ENCODE measurements at places on chromosomes 7 and 10. TPM values are rescaled to one million over a fixed set of nuclear protein-coding genes. Genes with fewer than 3 reads are reported as not detected.
A peak's percentile ranks its signal among the peaks of the same experiment; 100 is the strongest.

The CDK5 gene
- total RNA-seq, result 12.5 TPM

The C7orf33 gene
- total RNA-seq, result not detected

The ZNF735 gene
- not detected for total RNA-seq

The CFAP70 gene
- 0.71 TPM for total RNA-seq

The CALHM3 gene
- total RNA-seq, result not detected

The ACTR3C gene
- total RNA-seq, result 4.7 TPM

The SSMEM1 gene
- not detected for total RNA-seq

The PNLIPRP3 gene
- not detected for total RNA-seq

The GSTO1 gene
- total RNA-seq, result 261 TPM

The GNG11 gene
- total RNA-seq, result not detected

The KEL gene
- total RNA-seq, result 0.44 TPM

DNA sequence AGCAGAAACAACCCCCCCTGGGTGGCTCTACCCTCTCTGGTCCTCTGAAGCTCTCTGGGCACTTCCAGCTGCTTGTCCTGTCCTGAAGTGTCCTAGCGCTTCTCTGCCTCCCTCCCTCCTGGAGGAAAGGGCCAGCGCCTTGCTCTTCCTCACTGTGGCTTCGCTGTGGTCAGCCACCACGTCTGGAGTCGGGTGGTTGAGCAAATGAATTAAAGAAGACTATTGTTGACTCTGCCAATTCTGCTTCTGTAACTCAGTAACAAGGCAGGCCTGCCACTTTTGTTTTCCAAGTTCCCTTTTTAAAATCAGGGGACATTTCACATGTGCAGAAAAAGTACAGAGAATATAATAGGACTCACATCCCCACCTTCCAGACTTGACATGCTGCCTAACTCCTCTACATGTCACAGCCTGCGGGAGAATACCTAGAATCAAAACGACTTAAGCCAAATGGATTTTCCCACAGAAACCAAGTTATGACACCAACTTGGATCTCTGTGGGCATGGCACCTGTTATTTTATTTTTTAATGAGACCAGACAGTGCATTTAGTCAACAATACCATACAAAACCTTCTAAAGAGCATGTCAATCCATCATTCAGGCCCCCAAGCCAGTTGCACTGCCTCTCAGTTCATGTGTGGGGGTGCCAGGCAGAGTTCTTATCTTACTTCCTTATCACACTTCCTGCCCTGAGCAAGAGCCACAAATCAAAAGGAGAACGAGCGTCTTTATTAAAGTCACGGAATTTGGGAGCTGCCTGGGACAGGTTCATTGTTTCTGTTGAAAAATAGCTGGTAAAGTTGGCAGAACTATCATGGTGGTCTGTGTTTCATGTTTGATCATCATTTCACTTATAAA, 6.8 kb downstream of the FFAR4 start:
- peaks cover 5% of the 10 kb centered on the region for H3K4me1 ChIP-seq
- peaks cover 33% of the 10 kb centered on the region for H3K27me3 ChIP-seq
- DNase-seq, result no peak
- no peaks in the 10 kb centered on the region for H3K36me3 ChIP-seq
- no peak overlapping the region for H3K27ac ChIP-seq
- no peak overlapping the region for H3K4me3 ChIP-seq

GRCh38 chr10:3107426-3107961, 40.1 kb downstream of the PFKP start:
- H3K4me1 ChIP-seq, result no peaks in the 10 kb centered on the region

DNA sequence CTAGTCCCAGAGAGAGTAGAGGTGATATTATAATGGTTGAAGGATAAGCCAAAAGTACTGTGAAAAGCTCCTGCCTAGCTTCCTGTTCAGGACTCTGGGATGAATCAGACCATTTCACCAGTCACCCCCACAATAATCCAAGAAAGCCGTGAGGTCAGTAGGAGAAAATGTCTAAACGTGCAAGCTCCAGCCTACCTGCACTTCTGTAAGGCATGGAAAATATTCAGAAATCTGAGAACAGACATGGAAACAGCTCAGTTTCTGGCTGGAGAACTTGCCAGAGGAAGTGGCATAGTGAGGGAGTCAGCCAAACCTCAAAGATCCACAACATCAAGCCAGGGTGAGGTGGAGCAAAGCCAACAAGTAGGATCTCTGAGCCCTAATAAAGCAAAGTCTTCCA, 58.2 kb downstream of the ELAPOR2 start:
- H3K27me3 ChIP-seq, result peaks cover 3% of the 10 kb centered on the region
- DNase-seq, result no peak
- H3K36me3 ChIP-seq, result no peaks in the 10 kb centered on the region
- no peak overlapping the region for H3K27ac ChIP-seq
- no peaks in the 10 kb centered on the region for H3K4me1 ChIP-seq
- H3K4me3 ChIP-seq, result no peak overlapping the region

GRCh38 chr10:110042181-110042580, 34.4 kb downstream of the ADD3 start:
- H3K36me3 ChIP-seq, result peaks cover 9% of the 10 kb centered on the region
- H3K4me3 ChIP-seq, result no peak overlapping the region
- no peak for DNase-seq
- no peaks in the 10 kb centered on the region for H3K27me3 ChIP-seq
- H3K4me1 ChIP-seq, result peaks cover 69% of the 10 kb centered on the region

DNA sequence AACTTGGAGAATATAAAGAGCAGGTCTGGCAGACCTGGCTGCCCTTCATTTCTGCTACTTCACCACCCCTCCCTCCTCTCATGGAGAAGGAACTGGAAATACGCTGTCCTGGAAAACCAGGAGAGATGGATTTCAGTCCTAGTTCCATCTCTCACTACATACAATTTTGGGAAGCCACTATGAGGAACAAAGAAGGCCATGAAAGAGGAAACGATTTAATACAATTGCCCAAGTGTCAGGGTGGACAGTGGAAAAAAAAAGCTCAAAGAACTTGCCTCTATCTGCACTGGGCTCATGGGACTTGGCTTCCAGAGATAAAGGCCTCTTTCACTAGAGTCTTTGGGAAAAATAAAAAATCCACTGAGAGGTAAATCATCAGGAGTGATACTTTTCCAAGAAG, 561.7 kb downstream of the KCNMA1 start:
- H3K36me3 ChIP-seq, result no peaks in the 10 kb centered on the region
- no peak overlapping the region for H3K4me3 ChIP-seq
- no peaks in the 10 kb centered on the region for H3K4me1 ChIP-seq

GRCh38 chr10:17771017-17771416, 19.0 kb downstream of the TMEM236 start:
- no peaks in the 10 kb centered on the region for H3K4me1 ChIP-seq
- H3K27me3 ChIP-seq, result peaks cover 3% of the 10 kb centered on the region
- no peaks in the 10 kb centered on the region for H3K36me3 ChIP-seq
- DNase-seq, result no peak
- H3K27ac ChIP-seq, result no peak overlapping the region

DNA sequence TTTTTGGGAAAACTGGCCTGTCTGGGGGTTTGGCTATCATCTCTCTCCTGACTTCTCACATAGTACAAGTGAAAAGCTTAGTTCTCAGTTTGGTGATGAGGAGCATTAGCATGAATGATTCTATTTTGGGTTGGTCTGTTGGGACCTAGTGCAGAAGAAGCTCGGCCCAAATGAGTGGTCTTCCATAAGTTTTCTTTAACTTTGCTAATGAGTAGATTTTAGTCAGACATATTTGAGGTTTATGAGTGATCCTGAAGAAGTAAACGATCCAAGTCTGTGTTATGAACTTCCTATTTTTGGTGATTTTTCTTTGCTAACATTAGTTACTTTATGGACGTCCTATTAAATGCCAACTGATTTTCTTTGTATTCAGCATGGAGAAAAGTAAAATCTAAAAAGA, 51.7 kb upstream of the CALD1 start:
- H3K27me3 ChIP-seq, result no peaks in the 10 kb centered on the region
- H3K27ac ChIP-seq, result no peak overlapping the region
- DNase-seq, result no peak
- peaks cover 14% of the 10 kb centered on the region for H3K4me1 ChIP-seq

- no peak overlapping the region for H3K27ac ChIP-seq
- H3K27me3 ChIP-seq, result peaks cover 2% of the 10 kb centered on the region
- no peak for DNase-seq
- no peaks in the 10 kb centered on the region for H3K4me1 ChIP-seq
These were observed 28.0 kb downstream of the PPP1R3C start for GRCh38 chr10:91604553-91605534.

DNA sequence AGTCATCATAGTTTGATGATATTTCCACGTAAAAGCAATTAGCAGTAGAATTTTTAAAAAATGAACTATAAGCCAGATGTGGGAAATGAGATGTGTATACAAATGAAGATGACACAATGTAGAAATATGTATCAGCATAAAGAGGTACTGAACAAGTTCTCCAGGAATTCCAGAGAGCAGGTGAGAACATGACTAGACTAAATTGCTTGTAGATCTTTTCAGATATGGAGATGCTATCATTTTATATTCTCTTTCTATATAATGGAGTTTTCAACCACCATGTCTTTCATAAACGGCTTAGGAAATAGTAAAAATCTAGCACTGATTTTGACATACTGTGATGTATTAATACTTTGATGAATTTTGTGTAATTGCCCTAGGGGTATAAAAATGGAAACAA, 130.9 kb downstream of the SEMA3D start:
- no peak for DNase-seq
- no peaks in the 10 kb centered on the region for H3K27me3 ChIP-seq
- no peak overlapping the region for H3K4me3 ChIP-seq
- H3K4me1 ChIP-seq, result no peaks in the 10 kb centered on the region

- H3K4me1 ChIP-seq, result peaks cover 12% of the 10 kb centered on the region
- H3K27me3 ChIP-seq, result peaks cover 34% of the 10 kb centered on the region
- H3K36me3 ChIP-seq, result no peaks in the 10 kb centered on the region
- no peak for DNase-seq
- H3K27ac ChIP-seq, result no peak overlapping the region
These were observed 19.3 kb downstream of the TCAF1 start for GRCh38 chr7:143882604-143883078.

GRCh38 chr10:69449841-69450240, 1.4 kb upstream of the TSPAN15 start:
- no peak overlapping the region for H3K27ac ChIP-seq
- H3K27me3 ChIP-seq, result peaks cover 4% of the 10 kb centered on the region
- peak; percentile 65 for DNase-seq
- no peaks in the 10 kb centered on the region for H3K36me3 ChIP-seq
- peaks cover 13% of the 10 kb centered on the region for H3K4me1 ChIP-seq

DNA sequence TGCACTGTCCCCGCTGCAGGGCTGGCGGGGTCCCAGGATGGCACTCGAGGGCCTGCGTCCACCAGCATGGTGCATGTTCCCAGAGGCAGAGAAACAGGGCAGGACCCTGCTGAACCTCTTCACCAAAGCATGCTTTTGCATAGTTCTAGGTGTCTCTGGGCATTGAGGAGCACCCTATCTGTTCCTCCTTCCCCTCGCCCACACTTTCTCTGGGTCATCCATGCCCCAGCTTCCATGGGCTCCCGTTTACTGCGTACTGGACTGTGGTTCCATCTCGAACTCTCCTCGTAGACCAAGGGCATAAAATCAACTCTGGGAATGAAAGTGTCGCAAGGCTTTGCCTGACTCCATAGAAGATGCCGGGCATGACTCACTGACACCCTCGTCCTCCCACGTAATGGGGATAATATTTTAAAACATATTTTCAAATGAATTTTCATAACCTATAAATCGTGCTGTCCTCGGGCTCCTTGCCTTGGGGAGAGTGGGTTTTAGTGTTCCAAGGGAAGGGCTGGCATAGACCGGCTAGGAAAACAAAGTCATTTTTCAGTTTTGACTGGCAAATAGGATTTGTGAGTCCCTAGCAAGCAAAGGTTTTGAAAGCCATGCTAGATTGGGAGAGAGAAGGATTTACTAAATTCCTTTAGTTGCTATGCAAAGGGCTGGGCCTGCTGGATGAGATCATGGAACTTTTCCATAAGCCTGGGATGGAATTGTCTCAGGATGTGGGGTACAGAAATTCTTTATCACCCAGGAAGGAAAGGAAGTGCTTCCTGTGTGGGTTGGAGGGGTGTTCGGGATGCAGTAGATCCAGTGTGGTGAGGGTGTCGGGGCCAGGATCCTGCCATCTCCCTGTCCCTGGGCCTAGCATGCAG, 498.7 kb upstream of the MKI67 start:
- DNase-seq, result no peak
- H3K27ac ChIP-seq, result no peak overlapping the region
- peaks cover 1% of the 10 kb centered on the region for H3K27me3 ChIP-seq

- H3K4me3 ChIP-seq, result no peak overlapping the region
- no peak overlapping the region for H3K27ac ChIP-seq
- peaks cover 56% of the 10 kb centered on the region for H3K27me3 ChIP-seq
- no peaks in the 10 kb centered on the region for H3K36me3 ChIP-seq
- H3K4me1 ChIP-seq, result peaks cover 30% of the 10 kb centered on the region
These were observed 21.5 kb downstream of the HSPA12A start for GRCh38 chr10:116720668-116721546.

- no peak for DNase-seq
- H3K27ac ChIP-seq, result no peak overlapping the region
- no peaks in the 10 kb centered on the region for H3K36me3 ChIP-seq
- no peak overlapping the region for H3K4me3 ChIP-seq
These were observed 28.2 kb downstream of the LYZL1 start for GRCh38 chr10:29317027-29317420.

DNA sequence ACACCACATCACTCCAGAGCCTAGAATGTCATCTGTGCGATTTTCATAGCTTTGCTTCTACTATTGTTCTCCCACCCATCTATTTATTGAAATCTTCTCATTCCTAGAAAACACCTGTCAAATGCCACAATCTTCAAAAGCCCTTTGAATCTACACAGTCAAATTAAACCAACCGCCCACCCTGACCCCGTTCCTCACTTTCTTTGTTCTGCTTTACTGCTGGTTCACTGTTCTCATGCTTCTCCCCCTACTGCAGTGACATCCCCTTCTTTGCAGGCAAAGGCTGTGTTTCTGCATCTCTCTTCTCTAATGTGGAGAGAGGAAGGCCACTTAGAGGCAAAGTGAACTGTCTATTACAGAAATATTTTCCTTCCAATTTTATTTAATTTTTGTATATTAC, 152.4 kb upstream of the NEBL start:
- H3K4me1 ChIP-seq, result no peaks in the 10 kb centered on the region
- no peak overlapping the region for H3K4me3 ChIP-seq
- no peak overlapping the region for H3K27ac ChIP-seq
- H3K36me3 ChIP-seq, result no peaks in the 10 kb centered on the region
- no peak for DNase-seq

GRCh38 chr7:132298790-132299189, 277.5 kb downstream of the PLXNA4 start:
- no peaks in the 10 kb centered on the region for H3K4me1 ChIP-seq
- H3K27me3 ChIP-seq, result no peaks in the 10 kb centered on the region
- H3K27ac ChIP-seq, result no peak overlapping the region
- DNase-seq, result no peak

- no peak overlapping the region for H3K4me3 ChIP-seq
- H3K27ac ChIP-seq, result no peak overlapping the region
- no peaks in the 10 kb centered on the region for H3K36me3 ChIP-seq
- peaks cover 4% of the 10 kb centered on the region for H3K27me3 ChIP-seq
These were observed 490.5 kb downstream of the TCERG1L start for GRCh38 chr10:130820880-130821482.

- H3K4me1 ChIP-seq, result peaks cover 36% of the 10 kb centered on the region
- no peak overlapping the region for H3K27ac ChIP-seq
- H3K36me3 ChIP-seq, result no peaks in the 10 kb centered on the region
- no peak overlapping the region for H3K4me3 ChIP-seq
- no peaks in the 10 kb centered on the region for H3K27me3 ChIP-seq
These were observed 757.9 kb downstream of the GRID1 start for GRCh38 chr10:85608706-85609105.

Measured in activated CD4-positive, alpha-beta T cell treated with anti-CD3 and anti-CD28 coated beads for 36 hours (primary cell).